ENCODE measurements at places on chromosomes 1 and 21.

- no peak for DNase-seq
Observed at GRCh38 chr1:20189664-20190063, 3.3 kb upstream of the PLA2G2C start.

DNA sequence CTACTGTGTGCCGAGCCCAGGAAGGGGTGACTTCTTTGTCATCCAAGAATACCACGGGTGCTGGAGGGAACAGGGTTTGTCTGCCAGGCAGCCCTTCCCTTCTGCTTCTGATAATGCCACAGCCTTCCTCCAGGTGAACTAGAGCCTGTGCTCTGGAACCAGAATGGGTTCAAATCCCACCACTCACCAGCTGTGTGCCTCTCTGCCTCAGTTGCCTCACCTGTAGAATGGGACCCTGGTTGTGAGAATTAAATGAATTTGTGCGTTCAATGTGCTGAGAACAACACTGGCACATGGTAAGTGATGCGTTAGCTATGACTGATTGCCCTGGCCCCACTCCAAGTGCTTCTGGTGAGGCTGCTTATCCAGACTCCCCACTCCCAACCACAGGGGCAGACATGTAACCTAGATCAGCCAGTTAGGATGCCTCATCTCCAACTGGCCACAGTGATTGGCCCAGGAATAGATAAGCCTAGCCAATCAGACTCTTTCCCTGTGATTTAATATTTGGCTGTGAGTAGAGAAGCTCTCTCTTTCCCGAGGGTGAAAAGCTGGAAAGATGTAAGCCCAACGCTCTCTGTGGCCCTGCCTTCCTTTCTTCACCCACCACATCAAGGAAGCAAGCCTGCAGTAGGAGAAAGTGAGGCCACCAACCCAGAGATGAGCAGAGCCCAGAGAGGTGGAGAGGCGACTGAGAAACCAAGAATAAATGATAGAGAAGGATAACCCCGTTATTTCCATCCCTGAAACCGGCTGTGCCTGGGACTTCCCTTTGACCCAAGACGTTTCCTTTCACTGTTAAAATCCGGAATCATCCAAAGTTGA is 20.8 kb upstream of the LAPTM5 start:
- DNase-seq: peak; percentile 10

DNA sequence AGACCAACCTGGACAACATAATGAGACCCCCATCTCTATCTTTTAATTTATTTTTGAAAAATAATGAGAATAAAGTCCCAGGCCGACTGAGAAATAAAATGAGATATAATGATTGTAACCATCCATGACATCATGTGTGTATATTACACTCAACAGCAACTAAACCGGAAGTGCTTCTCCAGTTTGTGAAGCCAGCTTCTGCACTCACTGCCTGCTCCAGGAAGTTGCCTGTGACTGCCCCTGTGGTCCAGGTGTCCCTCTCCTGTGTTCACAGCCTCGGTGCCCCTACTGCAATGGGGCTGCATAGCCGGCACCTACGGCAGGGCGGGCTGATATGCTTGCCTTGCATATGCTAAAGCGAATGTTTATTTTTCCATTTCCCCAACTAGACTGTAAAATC is 68.3 kb downstream of the SSBP3 start:
- DNase-seq: no peak

GRCh38 chr1:192485692-192486436 is 89.7 kb upstream of the RGS1 start:
- peak; percentile 47 for DNase-seq

DNA sequence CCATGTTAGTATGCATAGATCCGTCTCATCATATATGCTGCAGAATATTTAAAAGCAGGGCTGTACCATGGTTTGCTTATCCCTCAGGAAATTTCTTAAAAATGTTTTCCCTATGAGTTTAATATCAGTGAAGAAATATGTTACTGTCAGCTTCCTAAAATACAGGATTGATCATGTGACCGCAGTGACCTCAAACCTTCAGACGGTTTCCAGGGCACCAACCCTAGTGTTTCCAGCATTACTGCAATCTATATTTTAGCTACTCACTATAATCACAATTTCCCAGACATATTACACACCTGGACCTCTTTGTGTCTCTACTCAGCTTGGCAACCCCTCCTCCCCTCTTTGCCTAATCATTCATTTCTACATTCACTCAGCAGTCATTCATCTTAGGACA is 7.7 kb upstream of the SDHB start:
- no peak for DNase-seq

GRCh38 chr1:169877800-169878491 is 15.8 kb downstream of the SCYL3 start:
- DNase-seq: no peak

GRCh38 chr1:205783904-205784303 is 8.6 kb upstream of the RAB29 start:
- DNase-seq: no peak

GRCh38 chr1:8111560-8111959 is 85.5 kb upstream of the ERRFI1 start:
- DNase-seq: no peak

GRCh38 chr1:32786856-32787255 is 30.3 kb downstream of the YARS1 start:
- no peak for DNase-seq

DNA sequence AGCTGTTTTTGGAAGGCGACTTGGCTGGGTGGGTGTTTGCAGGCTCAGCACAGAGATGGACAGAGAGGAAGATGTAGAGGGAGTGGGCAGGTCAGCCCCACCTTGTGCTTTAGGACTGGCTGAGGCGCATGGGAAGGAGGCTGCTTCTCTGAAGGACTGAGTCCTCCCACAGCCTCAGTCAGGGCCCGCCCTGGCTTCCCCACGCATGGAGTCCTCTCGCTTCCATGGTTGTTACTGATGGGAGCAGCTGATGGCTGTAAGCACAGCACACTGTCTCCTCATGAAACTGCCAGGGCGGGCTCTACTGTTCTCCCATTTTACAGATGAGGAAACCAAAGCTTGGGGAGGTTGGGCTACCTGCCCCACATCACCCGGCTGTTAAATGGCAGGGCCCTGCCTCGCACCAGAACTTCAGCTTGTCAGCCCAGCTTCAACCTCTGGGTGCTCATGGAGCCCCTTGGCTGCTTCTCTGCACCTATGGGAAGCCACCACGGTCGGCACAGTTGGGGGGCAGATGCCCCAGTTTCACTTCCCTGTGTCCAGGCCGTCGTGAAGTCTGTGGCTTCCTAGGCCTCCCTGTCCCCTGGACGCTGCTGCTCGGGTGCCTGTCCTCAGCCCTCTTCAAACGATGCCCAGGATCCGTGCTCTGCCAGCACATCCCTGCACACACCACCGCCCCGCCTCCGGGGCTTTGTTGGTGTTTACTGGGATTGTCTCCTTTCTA is 2.4 kb downstream of the TMEM201 start:
- DNase-seq: peak; percentile 48

GRCh38 chr1:88695781-88696180 is 11.7 kb downstream of the PKN2 start:
- no peak for DNase-seq

DNA sequence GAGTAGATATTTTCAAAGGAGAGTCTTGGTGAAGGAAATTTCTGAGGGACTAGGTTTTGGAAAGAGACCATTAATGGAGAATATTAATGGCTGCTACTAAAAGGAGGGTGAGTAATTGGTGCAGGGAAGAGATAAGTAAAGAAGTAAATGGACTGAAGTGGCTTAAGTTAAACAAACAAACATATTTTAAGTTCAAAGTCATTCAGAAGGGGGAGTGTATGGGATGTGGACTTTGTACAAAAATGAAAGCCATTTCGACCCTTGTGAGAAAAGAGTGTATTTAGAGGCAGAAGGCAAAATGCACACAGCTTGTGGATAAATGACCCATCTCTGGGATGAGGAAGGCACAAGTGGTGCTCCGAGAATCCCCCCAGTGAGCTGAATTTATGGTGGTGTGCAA is 171.7 kb downstream of the BACH1 start:
- DNase-seq: no peak

GRCh38 chr1:151457911-151458801 is 1.1 kb downstream of the POGZ start:
- DNase-seq: peak; percentile 82

Measured in lower lobe of right lung (tissue), 2 donors.